SW 1271 (cell line): ENCODE measurements at places on chromosomes 5 and 9.

DNA sequence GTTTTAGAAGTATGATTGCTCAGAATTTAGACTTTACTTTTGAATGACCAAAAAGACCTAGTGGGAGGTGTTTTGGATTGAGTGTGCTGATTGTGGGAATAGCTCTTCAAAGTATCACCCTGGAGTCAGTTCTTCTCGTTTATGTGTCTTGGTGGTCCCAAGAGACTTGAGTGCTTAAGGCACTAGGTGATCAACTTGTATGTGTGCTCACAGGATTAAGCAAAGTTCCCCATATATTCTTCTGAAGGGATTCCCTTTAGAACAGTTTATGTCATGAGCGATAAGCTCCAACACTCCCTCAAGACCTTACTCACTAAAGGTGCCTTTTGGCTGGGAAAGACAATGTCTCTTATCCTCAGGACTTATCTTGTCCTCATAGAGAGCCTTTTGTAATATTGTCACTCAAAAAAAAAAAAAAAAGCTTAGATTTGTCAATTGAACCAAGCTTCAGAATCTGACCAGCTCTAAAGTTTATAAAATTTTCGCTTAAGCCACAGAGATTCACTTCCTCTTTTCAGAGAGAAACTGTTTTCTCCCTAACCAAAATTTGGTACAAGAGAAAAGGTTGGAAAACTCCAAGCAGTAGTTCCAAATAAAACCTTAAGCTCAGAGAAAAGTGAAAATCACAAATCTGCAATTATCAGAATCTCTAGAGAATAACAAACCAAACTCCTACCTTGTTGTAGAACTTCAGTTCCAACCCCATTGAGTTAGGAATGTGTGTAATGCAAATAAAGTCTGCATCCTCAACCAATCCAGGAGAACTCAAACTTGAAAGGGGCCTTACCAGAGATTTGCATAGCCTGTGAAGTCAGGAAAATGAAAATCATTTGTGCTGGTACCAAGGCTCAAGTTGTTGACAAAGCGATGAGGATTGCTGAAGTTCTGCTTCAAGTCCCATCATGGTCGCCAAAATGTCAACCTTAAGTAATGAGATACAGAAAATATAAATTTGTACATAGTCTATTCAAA lies 40.0 kb upstream of the PDZD2 start:
- no peak for DNase-seq

DNA sequence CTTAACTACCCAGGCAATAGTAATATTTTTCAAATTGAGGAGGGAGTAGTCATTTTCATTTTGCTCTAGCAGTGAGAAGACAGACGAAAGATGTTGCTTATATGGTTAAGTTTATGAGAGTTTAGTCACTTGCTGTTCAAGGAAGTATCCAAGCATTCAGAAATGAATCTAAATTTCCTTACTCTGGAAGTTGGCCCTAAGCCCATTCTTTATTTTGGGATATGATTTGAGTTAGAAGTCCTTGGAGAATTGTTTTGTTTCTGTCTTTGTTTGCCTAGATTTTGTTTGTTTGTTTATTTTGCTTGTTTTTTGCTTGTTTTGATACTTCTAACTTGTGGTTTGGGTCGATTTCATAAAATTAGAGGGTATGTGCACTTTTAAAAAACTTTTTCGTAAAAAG lies 146.4 kb upstream of the FGF10 start:
- no peak for DNase-seq

- no peak for DNase-seq
These were observed 67.4 kb upstream of the PTCH1 start for GRCh38 chr9:95584176-95584575.

DNA sequence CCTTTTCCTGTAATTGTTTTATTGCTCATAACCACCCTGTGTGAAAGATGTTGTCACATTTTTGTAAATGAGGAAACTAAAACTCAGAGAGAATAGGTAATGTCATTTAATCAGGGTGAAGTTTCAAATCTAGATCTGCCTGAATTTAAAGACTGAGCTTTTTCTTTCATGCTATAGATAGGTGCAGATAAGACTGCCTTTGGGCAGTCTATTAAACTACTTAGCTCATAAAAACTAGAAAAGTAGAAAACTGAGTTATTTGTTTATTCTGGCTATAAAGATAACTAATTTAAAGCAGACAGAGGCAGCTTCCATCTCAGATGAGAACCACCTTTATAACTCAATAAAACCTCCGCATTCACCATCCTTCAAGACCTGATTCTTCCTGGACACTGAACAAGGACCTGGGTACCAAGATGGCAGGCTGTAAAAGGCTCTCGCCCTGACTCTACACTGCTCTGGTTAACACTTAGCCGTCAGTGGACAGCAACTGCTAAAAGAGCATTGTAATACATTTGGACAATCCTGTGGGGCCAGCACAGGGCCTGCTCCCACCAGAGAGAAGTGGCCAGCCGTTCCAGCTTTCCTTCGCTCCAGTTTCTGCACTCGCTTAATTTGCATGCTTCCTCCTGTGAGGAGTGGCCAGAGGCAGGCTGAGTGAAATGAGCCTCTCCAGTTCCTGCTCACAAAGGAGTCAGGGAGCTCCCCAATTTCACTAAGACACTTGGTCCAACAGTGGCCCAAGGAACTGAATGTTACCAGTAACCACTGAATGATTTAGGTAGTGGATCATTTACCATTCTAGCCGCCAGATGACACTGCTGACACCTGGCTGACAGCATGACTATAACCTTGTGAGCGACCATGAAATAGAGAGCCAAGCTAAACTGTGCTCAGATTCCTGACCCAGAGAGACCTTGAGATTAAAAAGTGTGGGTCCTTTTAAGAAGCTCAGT lies 566.4 kb downstream of the EFNA5 start:
- DNase-seq: no peak

DNA sequence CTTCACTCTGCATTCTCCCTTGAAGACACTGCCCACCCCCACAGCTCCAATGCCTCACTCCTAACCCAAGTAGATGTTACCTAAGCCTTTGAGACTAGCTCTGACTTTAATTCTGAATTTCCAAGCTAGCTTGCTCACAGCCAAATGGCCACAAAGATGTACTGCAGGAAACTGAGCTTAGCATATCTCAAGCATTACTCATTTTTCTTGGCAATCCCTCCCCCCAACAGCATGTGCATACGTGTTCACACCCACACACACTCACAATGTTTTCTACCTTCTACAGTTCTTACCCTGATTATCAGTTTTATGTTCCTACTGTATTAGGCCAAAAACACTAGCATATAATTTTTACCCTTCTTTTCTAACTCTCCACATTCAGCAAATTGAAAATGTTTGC lies 13.7 kb upstream of the GRIA1 start:
- DNase-seq: no peak

DNA sequence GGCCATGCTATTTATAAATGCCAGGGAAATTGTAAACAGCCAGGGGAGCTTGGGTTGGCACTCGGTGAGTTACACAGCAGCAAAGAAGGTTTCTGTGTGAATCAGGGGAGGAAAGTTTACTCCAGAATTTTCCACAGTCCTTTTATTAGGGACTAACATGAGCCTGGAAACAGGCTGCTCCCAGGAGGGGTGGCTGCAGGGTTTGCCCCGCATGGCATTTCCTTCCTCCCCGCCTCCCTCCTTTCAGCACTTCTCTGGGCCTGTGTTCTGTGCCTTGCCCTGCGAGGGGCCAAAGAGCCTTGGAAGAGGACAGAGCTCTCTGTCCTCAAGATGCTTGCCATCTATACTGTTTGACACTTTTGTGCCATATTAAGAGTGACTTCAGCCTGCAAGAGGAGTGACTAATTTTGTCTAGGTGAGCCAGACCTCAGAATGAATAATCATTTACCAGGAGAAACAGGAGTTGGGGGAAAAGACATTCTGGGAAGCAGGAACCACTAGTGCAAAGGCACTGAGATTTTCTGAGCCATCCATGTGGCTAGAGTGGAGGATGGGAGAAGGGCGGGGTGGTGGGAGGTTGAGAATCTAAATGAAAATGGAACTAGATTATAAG lies 1.8 kb downstream of the GSN start:
- DNase-seq: no peak

GRCh38 chr9:13962006-13962405 lies 351.9 kb downstream of the NFIB start:
- DNase-seq: no peak

- no peak for DNase-seq
These were observed 3.4 kb downstream of the DPH7 start for GRCh38 chr9:137575364-137575715.

- no peak for DNase-seq
These were observed 88.7 kb downstream of the PIP5K1B start for GRCh38 chr9:68793605-68794343.

DNA sequence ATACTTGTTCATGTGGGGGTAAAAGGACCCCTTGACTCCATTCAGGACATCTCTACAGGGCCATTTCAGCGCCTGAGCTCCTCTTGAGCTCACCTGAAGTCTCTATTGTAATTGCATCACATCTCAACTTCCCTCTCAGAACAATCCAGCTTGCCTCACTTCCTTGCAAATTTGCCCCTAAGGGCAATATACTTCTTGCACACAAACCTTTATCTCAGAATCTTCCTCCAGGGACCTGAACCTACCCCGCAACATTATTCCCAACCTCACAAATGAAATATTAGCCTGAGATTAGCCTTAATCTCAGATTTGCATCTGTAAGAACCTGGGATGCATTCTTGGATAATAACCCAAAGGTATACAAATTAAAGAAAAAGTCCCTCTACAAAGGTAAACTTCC lies 159.2 kb downstream of the DRD1 start:
- no peak for DNase-seq

DNA sequence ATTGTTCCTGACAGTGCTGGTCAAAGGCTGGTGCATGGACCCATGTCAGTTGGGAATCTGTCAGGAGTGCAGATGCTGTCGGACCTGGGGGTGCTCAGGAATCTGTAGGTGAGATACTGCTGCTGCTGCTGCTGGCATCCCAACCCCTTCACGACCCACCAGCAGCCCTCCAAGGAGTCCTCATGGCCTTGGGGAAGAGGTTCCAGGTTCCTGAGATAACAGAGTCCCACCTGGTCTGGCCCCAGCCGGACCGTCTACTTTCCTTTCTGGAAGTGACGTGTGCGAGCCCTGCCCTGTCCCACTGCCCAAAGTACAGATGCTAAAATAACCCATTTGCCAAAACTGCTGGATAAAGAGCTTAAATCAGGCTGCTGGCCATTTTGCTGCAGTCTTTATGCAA lies 4.3 kb downstream of the NXNL2 start:
- DNase-seq: no peak

DNA sequence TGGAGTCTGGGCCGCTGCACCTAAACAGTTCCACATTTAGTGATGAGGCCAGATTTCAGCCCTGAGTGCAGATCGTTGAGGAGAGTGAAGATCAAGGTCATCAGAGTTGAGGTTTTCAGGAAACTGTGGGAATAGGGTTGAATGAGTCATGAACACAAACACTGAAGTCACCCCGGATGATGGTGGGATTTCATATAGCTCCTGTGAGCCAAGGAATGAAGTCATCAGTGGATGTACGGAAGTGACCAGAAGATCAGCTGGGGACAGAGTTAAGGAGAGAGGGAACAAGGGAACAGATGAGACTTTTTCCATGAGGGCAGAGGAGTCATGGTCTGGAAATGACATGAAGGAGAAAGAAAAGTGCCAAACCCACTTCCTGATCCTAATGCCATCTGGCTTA lies 36.5 kb downstream of the PALM2AKAP2 start:
- peak; percentile 98 for DNase-seq

DNA sequence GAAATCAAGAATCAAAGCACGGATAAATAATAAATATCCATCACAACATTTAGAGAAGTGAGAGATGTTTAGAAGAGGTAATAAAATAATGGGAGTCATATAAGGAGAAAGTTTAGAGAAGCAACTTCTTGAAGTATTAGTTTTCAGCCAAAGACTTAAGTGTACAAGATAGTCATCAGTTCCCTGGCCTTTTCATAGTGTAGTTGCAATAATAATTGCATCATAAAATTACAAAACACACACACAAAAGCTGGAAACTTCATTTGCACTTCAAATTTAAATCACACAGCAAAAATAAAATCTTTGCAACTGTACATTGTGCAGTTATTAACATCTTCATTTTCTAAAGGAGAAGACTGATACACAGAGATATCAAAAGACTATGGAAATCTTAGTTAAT lies 319.1 kb upstream of the RGMB start:
- DNase-seq: no peak

GRCh38 chr9:16028548-16028947 lies 475.7 kb downstream of the CCDC171 start:
- no peak for DNase-seq

DNA sequence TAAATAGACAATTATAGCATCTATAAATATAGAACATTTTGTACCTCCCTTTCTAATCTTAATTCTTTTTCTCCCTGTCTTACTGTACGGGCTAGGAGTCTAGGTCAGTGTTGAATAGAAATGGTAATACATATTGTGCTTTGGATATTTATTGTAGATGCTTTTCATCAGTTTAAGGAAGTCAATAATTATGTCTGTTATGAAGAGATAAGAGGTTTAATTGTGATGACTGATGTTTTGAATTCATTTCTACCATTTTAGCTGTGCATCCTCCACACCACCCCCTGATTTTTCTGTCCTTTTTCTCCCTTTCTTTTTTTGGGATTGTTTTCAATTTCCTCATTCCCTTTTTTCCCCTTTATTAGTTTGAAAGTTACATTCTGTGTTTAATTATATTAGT lies 95.8 kb downstream of the DOCK2 start:
- DNase-seq: no peak

DNA sequence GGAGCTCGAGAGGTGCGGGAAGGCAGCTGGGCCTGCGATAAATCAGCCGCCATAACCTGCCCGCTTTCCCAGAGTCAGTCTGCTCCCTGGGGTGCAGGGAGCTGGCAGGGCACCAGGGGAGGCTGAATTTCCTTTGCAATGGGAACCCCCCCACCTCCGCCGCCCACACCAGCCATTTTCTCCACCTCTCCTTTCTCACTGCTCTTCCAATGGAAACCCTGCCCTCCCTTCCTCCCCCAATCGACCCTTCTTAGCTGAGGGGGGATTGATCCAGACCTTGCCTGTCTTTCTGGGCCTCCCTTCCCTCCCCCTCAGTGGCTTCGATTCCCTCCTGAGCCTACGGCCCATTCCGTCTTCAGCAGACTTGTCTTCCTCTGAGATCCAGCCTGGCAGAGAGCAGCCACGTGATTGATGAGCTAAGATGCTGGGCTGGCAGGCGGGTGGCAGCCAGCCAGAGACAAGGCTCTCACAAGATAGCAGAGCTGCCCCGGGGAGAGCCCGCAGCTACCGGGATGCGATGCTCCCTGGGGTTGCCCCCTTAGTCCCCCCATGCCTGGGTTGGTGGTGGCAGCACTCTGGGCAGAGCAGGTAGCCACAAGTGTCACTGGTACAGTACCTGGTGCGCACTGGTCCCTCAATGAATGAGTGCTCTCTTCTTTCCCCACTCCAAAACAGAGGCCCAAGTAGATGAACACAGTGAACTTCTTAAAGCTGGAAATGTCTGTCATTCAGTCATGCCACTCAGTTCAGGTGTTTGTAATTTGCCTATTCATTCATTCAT lies 53.7 kb upstream of the FABP6 start:
- no peak for DNase-seq

DNA sequence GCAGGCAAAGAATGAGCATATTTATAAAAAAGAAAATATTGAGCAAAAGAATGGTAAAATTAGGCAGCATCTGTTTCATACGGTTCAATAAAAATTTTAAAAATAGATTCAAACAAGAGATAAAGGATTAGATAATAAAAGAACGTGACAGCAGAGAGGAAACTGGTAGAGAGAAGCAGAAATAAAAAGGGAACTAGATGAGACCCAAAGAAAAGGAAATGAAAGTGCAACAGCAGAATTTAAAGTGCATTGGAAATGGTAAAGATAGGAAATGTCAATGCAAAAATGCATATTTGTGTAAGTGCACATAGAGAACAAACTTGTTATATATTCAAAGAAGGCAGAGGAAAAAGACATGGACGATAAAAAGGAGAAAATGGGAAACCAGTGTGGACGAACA lies 70.2 kb downstream of the SUSD1 start:
- no peak for DNase-seq

GRCh38 chr9:84151640-84152039 lies 171.0 kb downstream of the RMI1 start:
- no peak for DNase-seq
